ENCODE measurements at places on chromosomes 2 and 18.

DNA sequence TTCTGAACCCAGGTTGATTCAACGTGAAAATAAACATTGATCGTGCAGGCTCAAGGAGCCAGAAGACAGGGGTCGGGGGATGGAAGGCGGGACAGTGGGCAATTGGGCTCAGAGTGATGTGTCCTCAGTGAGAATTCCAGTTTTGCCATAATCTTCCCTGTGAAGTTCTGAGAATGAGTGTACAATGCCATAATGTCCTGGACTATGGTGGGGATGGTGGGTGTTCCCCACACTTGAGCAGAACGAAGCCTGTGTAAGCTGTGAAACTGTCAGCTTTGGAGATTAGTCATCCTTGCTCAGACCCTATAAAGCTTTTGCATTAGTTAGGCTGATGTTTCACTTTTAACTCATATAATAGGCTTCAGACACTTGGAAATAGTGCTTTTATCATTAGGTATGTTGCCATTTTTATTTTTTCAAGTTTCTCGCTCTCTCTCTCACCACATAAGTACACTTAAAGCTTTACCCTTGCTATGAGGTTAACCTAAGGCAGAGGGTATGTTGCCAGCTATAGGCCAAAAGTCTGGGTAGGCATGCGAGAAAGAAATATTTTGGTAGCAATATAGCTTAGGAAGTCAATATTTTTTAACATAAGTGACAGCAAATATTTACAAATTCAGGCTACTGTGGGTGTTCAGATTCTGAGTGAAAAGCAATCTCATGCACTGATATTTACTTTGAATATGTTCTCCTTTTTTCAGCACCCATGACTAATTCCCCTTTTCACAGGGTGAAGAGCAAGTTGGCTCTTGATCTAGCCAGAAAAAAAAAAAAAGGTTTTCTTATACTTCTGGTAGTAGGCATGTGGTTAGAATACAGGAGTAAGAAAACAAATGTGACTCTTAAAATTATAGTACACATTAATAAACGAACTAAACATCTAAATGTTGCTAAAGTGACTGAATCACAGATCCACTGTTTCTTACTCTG is 47.2 kb downstream of the CDC42EP3 start:
- no peak for DNase-seq

- DNase-seq: no peak
Observed at GRCh38 chr2:236769981-236770671, 200.5 kb downstream of the ACKR3 start.

GRCh38 chr18:63758615-63759240 is 16.5 kb upstream of the SERPINB7 start:
- no peak for DNase-seq

GRCh38 chr18:24160086-24160485 is 21.2 kb downstream of the CABYR start:
- no peak for DNase-seq

DNA sequence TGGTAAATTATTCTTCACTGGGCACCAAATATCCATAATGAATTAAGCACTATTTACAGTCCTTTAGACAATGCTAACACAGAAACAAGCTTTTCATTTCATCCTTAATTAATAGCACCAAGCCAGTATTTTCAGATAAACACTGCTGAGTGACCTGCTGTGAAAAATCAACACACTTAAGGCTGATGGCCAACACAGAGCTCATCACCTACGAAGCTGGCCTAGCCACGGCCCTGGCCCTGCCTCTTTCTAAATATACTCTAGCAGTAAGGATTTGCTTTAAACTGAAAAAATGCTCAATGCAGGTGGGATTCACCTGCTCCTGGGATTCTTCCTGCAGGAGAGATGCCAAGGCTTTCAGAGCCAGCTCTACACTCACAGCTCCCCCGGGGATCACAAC is 18.4 kb downstream of the CYB5A start:
- no peak for DNase-seq

DNA sequence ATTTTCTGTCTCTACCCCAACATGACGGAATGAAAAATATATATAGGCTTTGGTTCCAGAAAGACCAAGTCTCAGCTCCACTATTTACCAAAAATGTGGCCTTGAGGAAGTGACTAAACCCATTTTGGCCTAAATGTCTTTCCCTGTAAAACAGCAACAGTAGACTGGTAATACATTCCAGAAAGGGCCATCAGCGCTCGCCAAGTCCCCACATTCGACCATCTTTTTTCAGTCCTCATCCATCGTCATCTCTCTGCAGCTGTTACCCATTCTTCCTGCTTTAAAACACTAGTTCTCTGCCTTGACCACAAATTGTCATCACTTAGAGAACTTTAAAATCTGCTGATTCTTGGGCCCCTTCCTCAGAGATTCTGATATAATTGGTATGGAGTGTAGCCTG is 183.8 kb upstream of the CTAGE1 start:
- no peak for DNase-seq

DNA sequence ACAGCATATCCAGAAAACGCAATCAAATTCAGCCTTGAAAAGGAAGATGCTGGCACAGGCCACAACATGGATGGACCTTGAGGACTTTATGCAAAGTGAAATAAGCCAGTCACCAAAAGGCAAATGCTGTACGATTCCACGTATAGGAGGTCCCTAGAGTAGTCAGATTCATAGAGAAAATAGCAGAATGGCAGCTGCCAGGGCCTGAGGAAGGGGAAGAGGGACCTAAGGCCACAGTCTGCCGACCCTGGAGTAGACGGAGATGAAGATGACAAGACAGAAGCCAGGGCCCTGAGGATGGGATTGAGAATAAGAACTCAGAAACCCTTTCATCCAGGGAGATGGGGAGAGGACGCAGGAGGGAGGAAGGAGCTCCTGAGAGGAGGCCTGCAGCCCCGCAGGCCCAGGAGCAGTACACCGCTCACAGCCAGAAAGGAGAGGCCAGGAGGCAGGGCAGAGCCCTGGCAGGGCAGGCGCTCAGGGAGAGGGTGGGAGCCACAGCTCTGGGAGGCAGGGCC is 8.1 kb upstream of the MTERF4 start:
- DNase-seq: no peak

GRCh38 chr18:64099244-64099643 is 49.6 kb downstream of the LINC00305 start:
- DNase-seq: no peak

Data from stimulated activated CD4-positive, alpha-beta T cell treated with anti-CD3 and anti-CD28 coated beads, Interleukin-15, amount 100 ng/mL, for 48 hours (primary cell).